ENCODE measurements at places on chromosomes 3 and 15. TPM values are rescaled to one million over a fixed set of nuclear protein-coding genes. Genes with fewer than 3 reads are reported as not detected.
A peak's percentile ranks its signal among the peaks of the same experiment; 100 is the strongest.

DNA sequence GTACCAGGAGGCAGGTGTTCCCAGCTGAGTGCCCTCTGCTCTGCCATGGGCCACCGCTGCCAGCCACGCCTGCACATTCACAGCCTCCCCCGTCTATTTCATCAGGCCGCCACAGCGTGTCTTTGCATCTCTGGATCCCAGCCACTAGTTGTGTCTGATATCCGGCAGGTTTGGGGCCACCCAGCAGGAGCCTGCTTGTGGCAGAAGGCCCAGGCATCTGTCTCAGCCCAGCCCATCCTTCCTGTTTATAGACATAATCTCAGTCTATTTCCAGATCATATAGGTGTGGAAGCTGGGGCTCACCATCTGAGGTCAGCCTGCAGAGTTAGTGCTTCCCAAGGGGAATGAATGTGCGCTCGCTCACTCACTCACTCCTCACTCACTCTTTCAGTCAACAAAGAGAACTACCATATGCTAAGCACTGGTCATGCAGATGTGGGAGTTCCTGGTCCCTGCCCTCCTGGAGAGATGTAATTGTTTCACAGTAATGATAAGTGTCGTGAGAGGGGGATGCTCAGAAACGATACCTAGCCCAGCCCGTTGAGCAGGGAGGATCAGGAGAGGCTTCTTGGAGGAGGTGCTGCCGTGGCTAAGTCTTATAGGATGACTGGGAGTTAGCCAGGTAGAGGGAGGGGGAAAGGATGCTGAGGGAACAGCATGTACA is 60.6 kb downstream of the FGD5 start:
- DNase-seq = no peak

AADACL2 gene
- total RNA-seq = 0.16 TPM

DNA sequence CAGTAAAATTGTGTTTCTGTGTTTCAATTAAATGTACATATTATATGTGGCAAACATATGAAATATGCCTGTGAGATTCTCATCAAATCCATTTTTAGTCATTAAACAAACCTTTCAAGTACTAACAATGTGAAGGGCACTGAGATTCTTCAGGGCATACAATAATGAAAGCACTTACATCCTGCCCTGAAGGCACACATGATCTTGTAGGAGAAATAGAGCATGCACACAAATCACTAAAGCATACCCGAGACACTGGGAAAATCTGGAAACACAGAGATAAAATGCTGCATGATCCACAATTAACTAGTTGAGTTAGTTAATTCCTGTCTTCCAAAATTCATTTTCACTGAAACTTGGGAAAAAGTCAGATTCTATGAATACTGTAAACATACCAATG is 810.5 kb upstream of the NECTIN3 start:
- no peak for DNase-seq

- DNase-seq = no peak
Measured at GRCh38 chr15:55241186-55241585, 44.4 kb upstream of the RSL24D1 start.

RPL32 gene
- 626 TPM for total RNA-seq

CA12 gene
- total RNA-seq = 5.5 TPM

XCR1 gene
- not detected for total RNA-seq

DNA sequence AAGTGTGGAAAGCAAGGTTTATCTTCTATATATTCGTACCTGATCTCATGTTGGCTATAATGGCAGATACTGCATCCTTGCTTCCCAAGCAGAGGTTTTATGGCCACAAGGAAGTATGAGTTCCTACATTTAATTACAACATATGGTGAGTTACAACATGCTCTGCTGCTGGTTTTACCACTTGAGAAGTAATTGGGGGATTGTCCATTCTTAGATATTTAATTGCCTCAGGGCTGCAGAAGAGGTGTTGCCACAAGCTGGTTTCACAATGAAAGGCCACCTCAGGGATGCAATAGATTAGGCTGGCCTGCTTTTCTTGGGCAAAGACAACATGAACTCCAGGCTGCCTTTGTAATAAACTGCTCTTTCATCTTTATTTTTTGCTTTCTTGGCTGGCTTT is 48.6 kb downstream of the RAP2B start:
- DNase-seq = no peak

AHSG gene
- not detected for total RNA-seq

DNA sequence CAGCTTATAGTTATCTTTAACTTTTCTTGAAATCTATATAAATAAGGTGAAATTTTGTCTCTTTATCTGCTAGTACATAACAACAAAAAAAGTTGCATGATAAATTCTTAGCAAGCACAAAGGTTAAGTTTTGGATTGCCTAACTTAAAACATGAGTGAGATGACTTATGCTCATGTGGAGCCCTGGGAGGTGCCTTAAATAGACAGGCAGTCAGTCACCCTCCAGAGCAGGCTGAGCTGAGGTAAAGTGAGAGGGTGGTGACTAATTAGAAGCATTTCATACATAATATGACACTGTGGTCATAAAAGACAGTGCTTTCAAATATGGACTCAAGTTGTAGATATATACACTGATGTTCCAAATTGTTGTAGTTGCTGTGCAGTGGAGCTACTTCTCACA is 14.6 kb upstream of the MME start:
- no peak for DNase-seq

GRCh38 chr3:31242026-31242960 is 290.4 kb upstream of the STT3B start:
- DNase-seq = no peak

DNA sequence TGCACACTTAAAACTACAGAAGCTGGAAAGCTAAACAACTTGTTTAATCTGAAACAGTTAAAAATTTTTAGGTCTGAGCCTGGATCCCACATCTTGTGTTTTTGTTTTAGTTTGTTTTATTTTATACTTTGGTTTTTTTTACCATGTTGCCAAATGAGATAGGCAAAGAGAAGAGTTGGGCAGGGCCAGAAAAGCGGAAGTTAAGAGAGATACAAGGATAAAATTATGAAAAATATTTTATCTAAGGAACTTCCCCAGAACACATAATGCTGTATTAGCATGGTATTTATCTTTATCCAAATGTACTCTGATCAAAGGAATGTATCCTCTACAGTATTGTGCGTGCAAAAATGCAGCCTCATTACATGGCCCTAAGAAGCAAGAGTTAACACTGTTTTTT is 50.7 kb downstream of the PROS1 start:
- no peak for DNase-seq

SSUH2 gene
- total RNA-seq = 0.82 TPM

- DNase-seq = no peak
Measured at GRCh38 chr15:93088981-93089726, at the start of gene RGMA. TSS of gene RGMA (minus strand) at chr15:93089211. CDS start at chr15:93088932, 279 bp downstream.

C3orf20 gene
- total RNA-seq = not detected

DNA sequence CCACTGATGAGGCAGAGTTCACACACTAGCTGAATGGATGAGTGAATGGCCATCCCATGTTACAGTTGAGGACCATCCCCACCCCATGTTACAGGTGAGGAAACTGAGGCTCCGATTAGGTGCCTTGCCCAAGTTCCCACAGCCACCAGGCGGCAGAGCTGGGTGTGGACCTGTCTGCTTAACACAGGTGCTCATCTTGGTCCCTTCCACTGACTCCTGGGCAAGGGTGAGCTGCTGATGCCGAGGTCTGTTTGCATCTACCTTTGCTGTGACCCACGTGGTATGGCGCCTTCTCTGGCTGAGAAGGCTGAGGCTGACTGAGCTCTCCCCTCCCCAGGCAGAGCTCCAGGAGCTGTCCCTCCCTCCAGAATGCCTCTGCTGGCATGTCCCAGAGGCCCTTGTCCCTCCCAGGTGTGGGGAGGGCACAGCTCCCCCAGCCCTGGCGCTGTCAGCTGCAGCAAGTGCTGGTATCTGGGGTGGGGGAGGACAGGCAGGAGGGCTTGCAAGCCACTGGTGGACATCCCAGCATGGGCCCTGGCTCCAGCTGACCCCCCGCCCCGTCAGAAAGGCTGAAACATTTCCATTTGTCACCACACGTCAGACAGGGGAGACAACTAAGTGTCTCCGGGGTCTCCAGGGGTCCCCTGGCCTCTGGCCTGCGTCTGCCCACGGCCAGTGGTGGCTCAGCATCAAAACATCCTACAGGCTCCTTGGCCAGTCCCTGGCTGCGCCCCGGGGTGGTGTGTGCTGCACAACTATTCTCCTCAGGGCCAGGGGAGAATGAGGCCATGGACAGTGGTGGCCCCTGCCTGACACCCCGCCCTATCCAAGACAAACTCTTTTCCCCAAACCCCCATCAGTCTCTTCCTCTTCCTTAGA is 105.4 kb downstream of the ADCY5 start:
- no peak for DNase-seq

C3orf49 gene
- total RNA-seq = not detected

GRCh38 chr15:89863918-89864317 is 29.9 kb downstream of the AP3S2 start:
- DNase-seq = no peak

ADGRG7 gene
- total RNA-seq = not detected

DNA sequence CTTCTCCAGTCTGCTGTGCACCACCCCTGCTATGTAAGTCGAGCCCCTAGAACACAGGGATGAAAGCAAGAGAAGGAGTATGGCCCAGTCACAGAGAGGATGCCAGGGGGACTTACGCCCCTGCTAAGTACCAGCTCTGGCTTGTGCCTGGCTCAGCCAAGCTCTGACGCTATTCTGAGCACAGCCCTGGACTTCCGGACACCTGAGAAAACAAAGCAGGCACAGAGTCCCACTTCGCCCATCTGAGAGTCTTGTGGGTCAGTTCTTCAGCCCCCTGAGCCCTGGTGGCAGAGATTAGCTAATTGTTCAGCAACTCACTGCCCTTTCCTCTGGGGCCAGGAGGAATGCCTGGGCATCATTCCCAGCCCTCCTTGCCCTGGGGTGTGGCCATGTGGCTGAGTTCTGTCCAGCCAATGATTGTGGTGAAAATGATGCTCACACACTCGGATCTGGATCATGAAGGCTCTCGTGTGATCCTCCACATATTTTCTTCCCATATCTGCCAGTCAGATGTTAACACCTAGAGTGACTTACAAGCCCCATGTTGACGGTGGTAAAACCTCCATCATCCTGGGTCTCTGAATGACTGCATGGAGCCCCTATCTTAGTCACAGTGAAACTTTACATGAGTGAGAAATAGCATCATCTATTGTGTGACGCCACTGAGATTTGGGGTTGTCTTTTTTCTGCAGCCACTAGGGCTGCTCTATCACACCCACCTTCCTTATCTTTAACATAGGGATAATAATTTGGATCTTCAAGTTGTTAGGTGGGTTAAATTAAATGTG is 105.7 kb downstream of the TPRA1 start:
- no peak for DNase-seq

CLDN18 gene
- 0.12 TPM for total RNA-seq

- no peak for DNase-seq
Measured at GRCh38 chr15:87753539-87753938, 503.0 kb downstream of the NTRK3 start.

GOLGA8O gene
- total RNA-seq = not detected

DNA sequence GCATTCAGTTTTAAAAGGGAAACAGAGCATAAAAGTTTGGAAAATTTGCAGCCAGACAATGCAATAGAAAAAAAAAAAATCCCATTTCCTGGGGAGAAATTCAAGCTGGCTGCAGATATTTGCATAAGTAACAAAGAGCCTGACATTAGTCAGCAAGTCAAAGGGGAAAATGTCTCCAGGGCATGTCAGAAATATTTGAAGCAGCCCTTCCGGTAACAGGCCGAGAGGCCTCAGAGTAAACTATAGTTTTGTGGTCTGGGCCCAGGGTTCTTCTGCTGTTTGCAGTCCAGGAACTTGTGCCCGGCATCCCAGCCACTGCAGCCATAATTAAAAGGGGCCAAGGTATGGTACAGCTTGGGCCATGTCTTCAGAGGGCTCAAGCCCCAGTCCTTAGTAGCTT is 411.6 kb upstream of the BCHE start:
- DNase-seq = no peak

GRCh38 chr15:46786590-46787285 is 930.6 kb upstream of the SEMA6D start:
- no peak for DNase-seq

PLSCR4 gene
- 31.5 TPM for total RNA-seq

DNA sequence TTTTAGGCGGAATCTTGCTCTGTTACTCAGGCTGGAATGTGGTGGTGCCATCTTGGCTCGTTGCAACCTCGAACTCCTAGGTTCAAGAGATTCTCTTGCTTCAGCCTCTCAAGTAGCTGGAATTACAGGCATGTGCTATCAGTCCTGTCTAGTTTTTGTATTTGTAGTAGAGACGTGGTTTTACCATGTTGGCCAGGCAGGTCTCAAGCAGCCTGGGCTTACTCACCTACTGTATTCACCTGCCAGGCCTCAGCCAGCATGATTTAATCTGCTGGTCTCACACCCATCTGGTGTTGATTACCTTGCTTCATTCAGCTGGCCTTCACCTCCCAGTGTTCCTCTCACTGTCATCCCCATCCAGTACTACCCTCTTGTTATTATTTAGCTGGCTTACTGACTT is 102.0 kb downstream of the IL12A start:
- DNase-seq = no peak

DNA sequence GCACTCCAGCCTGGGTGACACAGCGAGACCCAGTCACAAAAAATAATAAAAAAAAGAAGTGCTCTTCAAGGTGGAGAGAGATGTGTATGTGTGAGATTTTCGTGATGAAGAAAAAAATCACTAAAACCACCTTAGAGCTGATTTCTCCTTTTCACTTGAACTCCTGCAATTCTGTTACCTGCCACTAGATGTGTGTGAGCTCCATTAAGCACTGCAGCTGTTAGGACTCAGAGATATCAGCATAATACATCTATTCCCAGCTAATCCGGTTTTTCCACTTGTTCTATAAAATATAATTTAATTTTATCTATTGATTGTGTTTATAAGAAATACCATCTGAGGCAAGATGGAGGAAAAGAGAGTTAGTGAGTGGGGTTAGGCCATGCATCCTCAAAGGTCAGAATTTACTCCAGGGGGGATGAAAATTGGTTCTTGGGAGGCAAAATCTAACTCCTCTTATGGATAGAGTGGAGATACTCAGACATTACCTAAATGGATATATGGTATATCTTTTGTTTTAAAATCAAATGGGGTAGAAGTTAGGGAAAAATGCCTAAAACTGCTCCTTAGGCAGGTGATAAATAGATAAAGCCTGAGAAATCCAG is 152.7 kb downstream of the IL20RB start:
- DNase-seq = no peak

DNA sequence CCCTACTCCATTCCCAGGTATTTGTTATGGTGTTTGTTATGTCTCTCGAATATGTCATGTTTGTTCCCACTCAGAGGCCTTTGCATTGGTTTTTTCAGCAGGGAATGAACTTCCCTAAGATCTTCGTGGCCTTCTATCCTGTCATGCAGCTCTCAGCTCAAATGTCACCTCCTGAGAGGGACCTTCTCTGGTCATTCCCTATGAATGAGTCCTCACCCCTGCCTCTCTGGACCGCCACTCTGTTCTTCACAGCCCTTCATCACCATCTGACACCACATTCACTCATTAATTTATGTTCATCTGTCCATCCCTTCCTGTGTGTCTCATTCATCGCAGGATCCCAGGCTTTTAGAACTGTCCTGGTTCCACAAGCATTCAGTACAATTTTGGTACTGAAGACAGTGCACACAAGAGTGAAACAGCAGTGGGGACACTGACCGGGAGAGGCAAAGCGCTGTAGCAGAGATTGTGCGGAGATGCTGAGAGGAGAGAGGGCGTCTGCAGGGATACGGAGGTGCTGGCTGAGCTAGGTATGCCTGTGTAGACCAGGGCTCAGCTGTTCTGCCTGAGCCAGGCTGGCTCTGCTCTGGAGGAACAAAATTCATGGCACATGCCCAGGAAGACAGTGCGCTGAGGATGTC is 132.3 kb downstream of the CHCHD6 start:
- peak; percentile 28 for DNase-seq

SOX14 gene
- total RNA-seq = not detected
